ENCODE measurements at places on chromosomes 16 and 17.

DNA sequence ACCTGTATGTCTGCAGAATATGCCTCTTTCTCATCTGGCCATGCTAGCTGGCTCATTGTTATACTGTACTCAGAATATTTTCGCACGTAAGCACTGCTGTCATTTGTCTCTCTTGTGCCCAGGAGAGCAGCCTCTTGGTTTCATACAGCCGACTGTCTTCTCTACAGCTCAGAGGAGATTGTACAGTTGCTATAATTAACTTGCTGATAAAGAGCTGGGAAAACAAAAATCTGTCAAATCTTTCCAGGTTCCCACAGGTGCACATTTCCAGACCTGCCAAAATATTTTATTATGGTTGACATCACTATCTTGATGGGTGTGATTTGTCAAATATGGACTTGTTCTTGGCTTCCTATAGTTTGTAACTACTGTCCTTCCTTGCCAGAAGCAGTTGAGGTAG is 122.7 kb downstream of the FTO start:
- DNase-seq: no peak

GRCh38 chr17:65966072-65966695 is 225.7 kb downstream of the CEP112 start:
- DNase-seq: no peak

GRCh38 chr17:48429638-48430586 is at the start of gene SKAP1:
TSS of gene SKAP1 (minus strand) at chr17:48430214.
- DNase-seq: no peak

- DNase-seq: peak; percentile 27
Observed at GRCh38 chr16:89052890-89053724, 40.5 kb upstream of the ACSF3 start.

DNA sequence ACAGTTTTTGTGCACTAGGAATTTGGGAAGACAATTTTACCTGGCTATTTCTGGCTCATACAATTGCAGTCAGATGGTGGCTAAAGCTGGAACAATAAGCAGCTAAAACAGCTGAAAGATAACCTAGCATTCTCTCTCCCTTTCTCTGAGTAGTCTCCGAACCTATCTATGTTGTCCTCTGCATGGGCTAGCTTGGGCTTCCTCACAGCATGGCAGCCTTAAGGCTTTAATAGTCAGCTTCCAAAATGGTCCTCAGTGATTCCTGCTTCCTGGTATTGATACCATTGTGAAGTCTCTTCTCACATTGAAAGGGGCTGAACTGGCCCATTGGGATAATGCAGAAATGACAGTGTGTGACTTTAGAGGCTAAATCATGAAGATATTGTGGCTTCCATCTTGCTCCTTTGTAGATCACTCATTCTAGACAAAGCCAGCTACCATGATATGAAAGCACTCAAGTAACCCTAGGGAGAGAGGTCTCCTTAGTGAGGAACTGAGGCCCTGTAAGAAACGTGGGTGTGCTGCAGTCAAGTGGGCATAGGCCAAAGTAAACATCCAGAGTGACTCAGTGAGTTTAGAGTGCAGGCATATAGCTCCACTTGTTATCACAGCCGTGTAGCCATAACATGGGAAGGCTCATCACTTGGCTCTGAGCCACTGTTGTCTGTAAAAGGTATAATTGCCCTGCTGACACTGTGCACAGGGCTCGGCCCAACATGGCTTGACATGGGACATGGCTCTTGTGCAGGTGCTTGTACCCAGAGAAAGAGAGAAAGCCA is 5.5 kb upstream of the VKORC1 start:
- DNase-seq: no peak

DNA sequence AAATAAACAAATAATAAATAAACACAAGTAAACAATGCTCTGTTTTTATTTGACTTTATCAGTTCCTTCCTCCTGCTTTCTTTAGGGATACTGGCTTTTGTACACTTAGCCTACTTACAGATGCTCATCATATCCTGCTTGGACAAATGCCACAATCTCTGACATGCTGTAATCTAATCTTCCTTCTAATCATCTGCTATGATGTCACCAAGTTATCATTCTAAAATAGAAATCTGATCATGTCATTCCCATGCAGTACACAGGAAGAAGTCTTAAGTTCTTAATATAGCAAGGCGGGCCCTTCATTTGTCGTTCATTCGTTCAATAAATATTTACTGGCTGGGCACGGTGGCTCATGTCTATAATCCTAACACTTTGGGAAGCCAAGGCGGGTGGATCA is 9.1 kb upstream of the UBB start:
- peak; percentile 5 for DNase-seq

- DNase-seq: peak; percentile 21
Observed at GRCh38 chr16:3158510-3159314, 23.9 kb downstream of the ZNF213 start.

DNA sequence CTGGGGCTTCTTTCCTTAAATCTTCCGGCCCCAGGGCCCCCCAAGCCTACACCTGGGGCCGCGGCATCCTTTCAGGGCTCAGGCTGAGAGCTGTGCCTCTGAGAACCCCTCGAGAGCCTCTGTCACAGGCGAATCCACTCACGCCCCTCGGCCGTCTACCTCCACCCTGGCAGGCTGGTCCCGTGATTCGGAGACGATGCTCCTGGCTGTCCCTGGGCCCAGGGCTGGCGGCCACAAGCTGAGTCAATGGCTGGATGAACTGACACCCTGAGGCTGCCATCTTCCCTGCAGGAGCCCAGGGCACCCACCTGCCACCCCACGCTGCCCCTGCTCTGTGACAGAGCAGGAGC is 4.4 kb downstream of the TEPSIN start:
- no peak for DNase-seq

GRCh38 chr16:84795329-84796053 is 24.3 kb upstream of the CRISPLD2 start:
- DNase-seq: no peak

GRCh38 chr16:66908116-66908515 is 10.6 kb downstream of the CDH16 start:
- no peak for DNase-seq

- no peak for DNase-seq
Observed at GRCh38 chr16:87337262-87337771, 20.1 kb upstream of the C16orf95 start.

- DNase-seq: no peak
Observed at GRCh38 chr16:56728980-56729734, 772 bp upstream of the NUP93 start.

DNA sequence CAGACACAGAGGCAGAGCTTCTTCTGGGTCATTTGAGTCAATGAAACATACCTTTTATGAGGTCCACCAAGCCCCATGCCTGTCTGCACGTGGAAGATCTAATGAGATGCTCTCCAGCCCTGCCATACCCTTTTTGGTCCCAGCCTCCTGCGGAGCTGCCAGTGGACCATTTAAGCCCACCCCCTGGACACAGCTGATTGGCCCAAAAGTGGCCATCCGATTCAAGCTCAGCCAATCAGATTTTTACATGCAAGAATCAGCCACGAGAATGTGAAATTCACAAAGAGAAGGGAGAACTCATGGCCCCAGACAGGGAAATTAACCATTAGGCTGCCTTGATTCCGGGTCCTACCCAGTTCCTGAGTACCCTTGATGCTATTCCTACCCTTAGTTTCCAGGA is 231.0 kb upstream of the EEF2KMT start:
- no peak for DNase-seq

GRCh38 chr17:38980490-38981217 is 13.5 kb upstream of the FBXO47 start:
- DNase-seq: no peak

DNA sequence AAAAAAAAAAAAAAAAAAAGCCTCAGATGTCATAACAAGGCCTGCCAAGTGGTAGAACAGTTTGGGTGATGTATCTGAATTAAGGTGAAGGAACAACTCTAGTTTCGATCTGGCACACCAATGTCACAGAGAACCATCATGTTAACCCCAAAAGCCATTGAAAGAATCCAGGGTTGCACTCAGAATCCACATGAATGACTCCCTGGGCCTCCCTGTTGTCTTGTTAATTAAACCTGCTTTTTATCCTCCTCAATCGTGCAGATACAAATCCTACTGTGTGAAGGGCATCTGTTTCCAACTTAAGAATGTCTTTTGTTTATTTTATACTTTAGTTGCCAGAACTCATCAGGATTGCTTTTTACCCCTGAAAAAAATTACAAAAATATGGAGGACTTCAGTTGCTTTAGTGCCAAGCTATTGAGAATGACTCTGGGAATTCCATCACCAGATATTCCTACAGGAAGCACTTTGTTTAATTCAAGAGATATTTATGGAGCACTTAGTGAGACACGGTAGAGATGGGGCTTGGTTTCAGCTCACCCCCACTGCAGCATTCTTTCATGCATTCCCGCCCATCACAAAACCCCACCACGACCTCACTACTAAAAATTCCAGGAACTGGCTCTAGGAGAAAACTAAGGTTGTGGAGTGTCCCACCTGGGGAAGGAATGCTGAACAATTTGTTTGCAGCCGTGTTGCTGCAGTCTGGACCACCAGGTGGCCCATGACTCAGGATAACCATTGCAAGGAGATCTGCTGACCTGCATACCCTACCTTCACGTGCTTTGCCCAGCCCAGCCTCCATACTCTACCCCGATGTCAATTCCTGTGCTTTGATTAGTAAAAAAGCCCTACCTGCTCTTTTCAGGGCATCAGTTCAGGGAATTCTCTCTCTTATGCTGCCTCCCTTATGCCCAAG is 63.8 kb upstream of the GPRC5B start:
- no peak for DNase-seq

DNA sequence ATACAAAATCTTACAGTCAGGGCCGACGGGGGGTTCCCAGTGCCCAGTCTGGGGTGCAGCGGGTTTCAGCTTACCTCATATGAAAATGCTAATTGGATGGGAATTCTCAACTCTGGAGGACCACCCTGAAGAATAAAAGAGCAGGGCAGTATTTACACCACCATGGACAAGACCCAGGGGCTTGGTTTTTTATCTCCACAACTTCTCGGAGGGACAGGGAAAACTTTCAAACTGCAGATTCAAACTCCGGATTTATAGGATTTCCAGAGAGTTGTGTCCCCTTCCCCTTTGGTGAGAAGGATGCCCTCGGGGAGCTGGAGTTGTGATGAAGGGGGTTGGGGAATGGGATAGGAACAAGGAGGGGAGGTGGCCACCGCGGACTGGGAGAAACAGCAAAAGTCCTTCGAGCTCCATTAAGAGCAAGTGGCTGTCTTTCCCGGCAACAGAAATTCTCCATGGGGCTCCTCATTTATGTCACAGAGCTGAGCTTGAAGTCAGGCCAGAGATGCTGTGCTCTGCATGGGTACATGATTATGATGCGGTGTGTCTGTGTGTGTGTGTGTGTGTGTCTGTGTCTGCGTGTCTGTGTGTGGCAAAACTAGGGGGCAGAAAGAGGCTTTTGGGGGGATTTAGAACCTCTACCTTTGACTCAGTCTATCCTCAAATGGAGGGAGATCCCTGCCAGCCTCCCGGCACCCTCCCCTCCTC is 15.7 kb downstream of the FOXL1 start:
- no peak for DNase-seq

DNA sequence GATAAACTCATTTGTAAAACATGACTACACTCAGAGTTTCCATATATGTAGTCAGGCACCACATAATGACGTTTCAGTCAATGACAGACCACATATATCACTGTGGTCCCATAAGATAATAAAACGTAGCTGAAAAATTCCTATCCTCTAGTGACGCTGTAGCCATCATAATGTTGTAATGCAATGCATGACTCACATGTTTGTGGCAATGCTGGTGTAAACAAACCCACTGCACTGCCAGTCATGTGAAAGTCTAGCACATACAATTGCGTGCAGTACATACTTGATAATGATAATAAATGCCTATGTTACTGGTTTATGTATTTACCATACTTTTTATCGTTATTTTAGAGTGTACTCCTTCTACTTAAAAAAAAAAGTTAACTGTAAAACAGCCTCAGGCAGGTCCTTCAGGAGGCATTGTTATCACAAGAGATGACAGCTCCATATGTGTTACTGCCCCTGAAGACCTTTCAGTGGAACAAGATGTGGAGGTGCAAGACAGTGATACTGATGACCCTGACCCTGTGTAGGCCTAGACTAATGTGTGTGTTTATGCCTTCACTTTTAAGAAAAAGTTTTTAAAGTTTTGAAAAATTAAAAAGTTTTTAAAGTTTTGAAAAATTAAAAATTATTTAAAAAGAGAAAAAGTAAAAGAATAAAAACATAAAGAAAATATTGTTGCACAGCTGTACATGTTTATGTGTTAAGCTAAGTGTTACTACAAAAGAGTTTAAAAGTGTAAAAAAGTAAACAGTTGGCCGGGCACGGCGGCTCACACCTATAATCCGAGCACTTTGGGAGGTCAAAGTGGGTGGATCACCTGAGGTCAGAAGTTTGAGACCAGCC is 9.0 kb downstream of the STAT5B start:
- no peak for DNase-seq
